T-helper 2 cell treated with Interferon-gamma antibody and Interleukin-4, amounts not matched to agents 100 ng/mL and 5 ng/mL, for 36 hours (primary cell): ENCODE measurements at places on chromosomes 16 and 17. TPM values are rescaled to one million over a fixed set of nuclear protein-coding genes. Genes with fewer than 3 reads are reported as not detected.

TPSAB1 gene
- not detected in 2 replicates for total RNA-seq

SLC35G6 gene
- total RNA-seq = not detected in 2 replicates

GUCY2D gene
- total RNA-seq = 0.05 TPM in 1 of 2 replicates, not detected in the other

ABCC12 gene
- total RNA-seq = not detected in 2 replicates

HCRT gene
- not detected in 2 replicates for total RNA-seq

ABCC3 gene
- not detected in 2 replicates for total RNA-seq

RASL10B gene
- 0.16 and 0.27 TPM in 2 replicates for total RNA-seq
